SIG-M5 (cell line): ENCODE measurements at places on chromosomes 6 and 20.

GRCh38 chr6:102488729-102489128, 1095.2 kb downstream of the GRIK2 start:
- DNase-seq, result no peak

GRCh38 chr20:63697868-63698545, 1.6 kb downstream of the TNFRSF6B start:
- no peak for DNase-seq

- no peak for DNase-seq
Measured at GRCh38 chr6:168278904-168279303, 40.7 kb downstream of the DACT2 start.

- DNase-seq, result no peak
Measured at GRCh38 chr6:91796603-91797002, 1209.7 kb upstream of the MAP3K7 start.

DNA sequence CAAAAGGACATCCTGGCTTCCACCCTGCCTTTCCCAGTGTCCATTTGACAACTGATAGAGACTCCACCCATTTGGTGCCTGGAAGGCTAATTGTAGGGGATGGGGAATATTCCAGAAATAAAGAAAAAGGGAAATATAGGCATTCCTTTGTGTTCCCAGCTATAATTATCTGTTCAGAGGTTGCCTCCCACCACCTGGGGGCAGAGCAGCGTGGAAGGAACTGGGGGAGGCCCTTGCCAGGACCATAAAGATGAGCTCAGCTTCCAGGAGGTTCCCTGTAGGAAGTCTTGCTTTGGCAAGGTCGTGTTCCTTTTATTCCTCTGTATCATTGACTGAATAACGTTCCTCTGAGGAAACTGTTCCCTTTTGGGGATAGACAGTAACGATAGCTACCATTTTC, 214.7 kb downstream of the TFAP2C start:
- no peak for DNase-seq

DNA sequence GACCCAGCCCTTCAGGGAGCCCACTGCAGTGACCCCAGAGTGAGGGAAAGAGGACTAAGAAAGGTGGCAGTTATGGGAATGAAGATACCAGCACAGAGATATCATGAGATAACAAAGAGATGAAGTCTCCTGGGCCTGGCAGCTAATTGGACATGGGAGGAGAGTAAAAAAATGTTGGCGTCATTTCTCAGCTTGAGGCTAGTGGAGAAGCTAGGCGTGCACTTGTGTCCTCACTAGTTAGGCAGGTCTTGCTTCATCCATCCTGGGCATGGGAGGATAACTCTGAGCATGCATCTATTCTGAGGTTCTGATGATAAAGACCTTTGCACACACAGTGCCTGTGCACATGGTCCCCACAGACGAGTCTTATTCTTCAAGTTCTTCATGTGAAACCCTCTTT, 4.1 kb upstream of the GFOD1 start:
- no peak for DNase-seq

DNA sequence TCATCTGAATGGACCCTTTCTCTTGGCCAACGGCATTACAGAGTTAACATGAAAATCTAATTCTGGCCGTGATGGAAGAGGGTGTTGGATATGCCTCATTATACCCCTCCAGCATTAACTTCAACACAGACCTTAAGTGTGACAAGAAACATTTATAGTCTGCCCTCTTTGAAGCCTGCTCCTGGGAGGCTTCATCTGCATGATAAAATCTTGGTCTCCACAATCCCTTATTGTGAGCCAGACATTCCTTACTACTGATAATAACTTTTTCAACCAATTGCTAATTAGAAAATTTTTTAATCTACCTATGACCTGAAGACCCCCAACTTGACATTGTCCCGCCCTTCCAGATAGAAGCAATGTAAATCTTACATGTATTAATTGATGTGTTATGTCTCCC, 9.3 kb upstream of the HBS1L start:
- DNase-seq, result no peak

GRCh38 chr6:30646450-30647241, at the start of gene C6orf136:
C6orf136 (plus strand) TSS chr6:30647133; CDS start chr6:30647232, 99 bp downstream.
- DNase-seq, result peak; percentile 32

DNA sequence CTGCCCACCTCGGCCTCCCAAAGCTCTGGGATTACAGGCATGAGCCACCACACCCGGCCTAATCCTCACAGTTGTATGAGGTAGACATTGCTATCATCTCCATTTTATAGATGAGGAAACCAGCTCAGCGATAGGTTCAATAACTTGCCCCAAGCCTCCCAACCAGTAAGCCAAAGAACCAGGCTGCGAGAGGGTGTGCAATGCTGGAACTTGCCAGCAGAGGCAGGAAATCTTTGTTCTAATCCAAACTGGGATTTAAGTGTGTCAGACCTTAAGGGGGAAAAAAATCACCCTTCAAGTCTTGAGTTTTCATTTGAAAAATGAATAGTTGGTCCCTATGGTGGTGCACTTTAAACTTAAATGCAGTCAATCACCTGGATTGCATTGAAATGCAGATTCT, 20.1 kb upstream of the RNGTT start:
- DNase-seq, result no peak

DNA sequence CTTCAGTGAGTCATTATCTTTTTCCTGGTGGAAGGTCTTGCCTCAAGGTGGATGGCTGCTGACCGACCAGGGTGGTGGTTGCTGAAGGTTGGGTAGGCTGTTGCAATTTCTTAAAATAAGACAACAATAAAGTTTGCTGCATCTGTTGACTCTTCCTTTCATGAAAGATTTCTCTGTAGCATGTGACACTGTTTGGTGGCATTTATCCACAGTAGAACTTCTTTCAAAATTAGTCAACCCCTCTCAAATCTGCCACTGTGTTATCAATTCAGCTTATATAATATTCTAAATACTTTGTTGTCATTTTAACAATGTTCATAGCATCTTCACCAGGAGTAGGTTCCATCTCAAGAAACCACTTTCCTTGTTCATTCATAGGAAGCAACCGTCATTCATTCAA, 66.8 kb upstream of the ATXN1 start:
- no peak for DNase-seq

- DNase-seq, result peak; percentile 60
Measured at GRCh38 chr20:32674362-32674789, 635 bp upstream of the C20orf203 start.

DNA sequence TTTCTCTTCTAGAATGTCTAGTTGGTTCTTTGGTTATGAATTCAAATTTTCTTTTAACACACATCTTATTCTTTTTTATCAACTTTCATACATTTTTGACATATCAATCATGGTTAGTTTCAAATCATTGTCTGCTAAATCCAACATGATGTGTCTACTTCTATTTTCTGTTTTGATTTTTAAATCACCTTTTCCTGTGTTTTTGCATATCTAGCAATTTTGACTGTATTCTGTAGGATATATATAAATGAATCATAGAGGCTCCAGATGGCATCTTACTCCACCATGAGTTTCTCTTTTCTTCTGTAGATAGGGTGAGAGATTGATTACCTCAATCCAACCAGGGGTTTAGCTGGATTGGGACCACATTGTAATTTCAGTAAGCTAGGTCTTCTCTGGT, 34.3 kb upstream of the CARMIL1 start:
- DNase-seq, result no peak

- DNase-seq, result no peak
Measured at GRCh38 chr6:107061125-107062020, 33.4 kb downstream of the MTRES1 start.

GRCh38 chr6:77424761-77425160, 38.5 kb downstream of the HTR1B start:
- no peak for DNase-seq
